Heart right ventricle (tissue), 16 donors: ENCODE measurements at places on chromosomes 6 and 20.

- DNase-seq = no peak
Measured at GRCh38 chr6:139881236-139881635, 506.8 kb upstream of the CITED2 start.

DNA sequence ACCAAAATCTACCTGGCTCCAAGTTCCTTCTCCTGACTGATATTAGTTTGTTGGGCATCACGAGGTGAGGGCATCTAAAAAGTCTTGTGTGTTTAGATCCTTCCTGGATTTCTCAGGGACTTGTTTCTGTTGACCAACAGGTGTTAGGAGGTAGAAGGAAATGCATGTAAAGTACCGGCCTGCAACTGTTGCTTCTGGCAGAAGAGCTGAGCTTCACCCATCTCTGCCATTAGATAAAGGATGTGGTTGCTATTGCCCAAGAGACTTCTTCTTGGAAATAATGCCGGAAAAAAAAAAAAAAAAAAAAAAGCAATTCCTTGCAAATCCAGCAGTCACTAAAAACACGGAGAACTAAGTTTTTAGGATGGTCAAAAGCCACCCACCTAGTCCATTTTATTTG is 303.1 kb downstream of the CDH26 start:
- DNase-seq = no peak

- no peak for DNase-seq
Measured at GRCh38 chr6:115058414-115059211, 715.8 kb upstream of the HS3ST5 start.

GRCh38 chr6:138160329-138161087 is 1.2 kb upstream of the ARFGEF3 start:
- no peak for DNase-seq

GRCh38 chr6:31972709-31973350 is 892 bp upstream of the DXO start:
- DNase-seq = no peak
